ENCODE measurements at places on chromosomes 12 and 14.

DNA sequence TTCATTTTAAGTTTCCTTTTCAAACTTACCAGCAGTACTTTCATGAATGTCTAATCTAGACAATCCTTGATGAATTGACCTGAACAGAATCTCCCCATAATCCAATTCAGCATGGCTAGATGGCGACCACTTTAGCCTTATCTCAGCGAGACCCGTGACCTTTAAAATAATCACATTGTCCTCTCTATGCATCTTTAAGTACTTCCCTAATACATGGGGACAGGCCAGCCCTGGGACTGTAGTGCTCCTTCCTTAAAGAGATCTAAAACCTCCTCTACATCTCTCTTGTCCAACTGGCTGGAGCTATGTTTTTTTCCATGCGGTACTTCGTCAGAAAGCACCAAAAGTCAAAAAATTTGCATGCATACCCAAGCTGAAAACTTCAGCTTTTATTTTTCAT lies 746.0 kb downstream of the VRK1 start:
- no peak for DNase-seq

DNA sequence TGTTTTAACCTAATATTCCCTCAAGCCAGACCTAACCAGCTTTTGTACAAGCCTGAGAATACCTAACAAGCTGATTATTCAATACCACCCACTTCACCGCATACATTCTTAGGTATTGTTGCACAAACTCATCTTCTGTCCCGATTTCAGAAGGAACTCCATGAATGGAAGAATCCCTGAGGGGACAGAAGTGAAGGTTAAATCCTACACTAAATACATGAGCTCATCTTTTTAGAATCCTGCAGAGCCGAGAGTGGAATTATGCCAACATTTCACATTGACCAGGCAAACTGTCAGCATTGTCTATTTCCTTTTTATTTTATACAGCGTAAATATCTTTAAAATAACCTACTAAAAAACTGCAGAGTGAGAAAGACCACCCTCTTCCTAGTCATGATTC lies 140.7 kb upstream of the PRICKLE1 start:
- no peak for DNase-seq

DNA sequence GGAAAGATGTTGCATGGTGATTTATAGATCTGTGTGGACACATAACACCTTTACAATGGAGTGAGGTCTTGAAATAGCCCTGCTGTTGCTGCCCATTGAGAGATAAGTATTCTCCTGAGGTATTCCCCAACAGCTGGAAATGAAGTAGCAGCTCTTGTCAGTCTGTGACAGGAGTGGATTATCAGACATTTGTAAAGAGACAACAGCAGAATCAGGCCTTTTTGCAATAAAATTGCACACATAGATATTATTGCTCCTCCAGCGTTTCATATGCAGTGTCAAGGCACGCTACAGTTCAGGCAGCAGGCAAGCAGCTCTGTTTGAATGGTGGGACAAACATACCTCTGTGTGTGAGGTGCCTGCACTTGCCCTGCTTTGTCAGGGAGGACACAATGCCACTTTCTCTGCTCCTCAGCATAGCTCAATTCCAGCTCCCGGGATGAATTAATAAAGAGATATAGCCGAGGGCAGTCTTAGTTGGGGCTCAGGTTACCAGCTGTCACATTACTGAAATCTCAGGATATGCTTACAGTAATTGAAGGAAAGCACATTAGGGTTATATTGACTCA lies 49.4 kb downstream of the BICD1 start:
- no peak for DNase-seq

GRCh38 chr14:66152747-66153146 lies 333.4 kb upstream of the CCDC196 start:
- no peak for DNase-seq

- DNase-seq: peak; percentile 64
These were observed 827 bp downstream of the ALDH2 start for GRCh38 chr12:111767362-111768158.

DNA sequence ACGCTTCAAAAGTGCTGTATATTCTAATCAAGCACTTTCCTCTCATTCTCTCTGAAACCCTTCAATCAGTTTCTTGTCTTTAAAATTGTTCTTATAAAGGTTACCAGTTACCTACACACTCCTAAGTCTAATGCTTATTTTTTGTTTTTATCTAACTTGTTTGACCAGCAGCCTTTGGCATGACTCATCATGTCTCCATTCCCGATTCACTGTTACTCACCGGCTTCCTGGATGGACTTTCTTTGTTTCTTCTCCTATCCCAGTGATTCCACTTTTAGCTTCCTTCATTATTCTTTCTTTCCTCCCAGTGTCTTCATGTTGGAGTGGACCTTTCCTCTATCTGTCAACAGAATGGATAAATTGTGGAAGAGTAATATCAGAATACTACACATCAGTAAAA lies 368.6 kb upstream of the CCDC196 start:
- DNase-seq: peak; percentile 67

- DNase-seq: no peak
These were observed 61.8 kb downstream of the NOC4L start for GRCh38 chr12:132206046-132206434.

DNA sequence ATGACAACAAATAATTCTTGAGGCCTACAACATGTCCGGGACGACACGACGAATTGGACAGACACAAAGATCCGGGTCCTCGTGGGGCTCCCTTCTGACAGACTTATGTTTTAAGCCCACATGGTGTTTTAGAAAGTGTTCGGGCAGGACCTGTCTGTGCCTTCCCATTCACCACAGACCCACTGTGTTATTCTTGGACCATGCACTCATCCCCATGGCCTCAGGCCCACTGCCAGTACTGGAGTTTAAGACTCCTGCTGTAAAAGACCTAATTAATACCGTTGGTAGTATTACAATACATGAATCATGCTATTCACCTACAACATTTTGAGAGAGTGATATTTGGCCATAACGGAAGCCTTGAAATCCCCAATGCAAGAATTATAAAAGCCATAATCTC lies 20.0 kb downstream of the SLC15A4 start:
- no peak for DNase-seq

DNA sequence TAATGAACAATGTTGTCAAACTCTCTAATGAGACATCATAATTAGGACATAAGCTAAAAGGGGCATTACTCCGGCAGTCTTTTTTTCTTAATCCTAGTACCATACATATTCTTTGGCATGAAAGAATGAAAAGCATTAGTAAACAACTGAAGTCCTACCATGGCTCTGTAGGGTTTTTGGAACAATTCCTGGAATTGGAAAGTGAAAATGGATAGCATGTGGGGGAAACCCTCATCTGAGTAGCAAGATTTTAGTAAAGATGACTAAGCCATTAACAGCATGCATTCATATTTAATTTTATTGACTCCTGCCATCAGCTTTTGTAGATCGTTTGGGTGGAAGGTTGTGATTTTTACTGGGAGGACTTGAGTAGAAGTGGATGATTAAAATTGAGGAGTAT lies 216.2 kb upstream of the PDZRN4 start:
- DNase-seq: no peak

- DNase-seq: no peak
These were observed 27.1 kb downstream of the ACTN1 start for GRCh38 chr14:68951800-68952530.

DNA sequence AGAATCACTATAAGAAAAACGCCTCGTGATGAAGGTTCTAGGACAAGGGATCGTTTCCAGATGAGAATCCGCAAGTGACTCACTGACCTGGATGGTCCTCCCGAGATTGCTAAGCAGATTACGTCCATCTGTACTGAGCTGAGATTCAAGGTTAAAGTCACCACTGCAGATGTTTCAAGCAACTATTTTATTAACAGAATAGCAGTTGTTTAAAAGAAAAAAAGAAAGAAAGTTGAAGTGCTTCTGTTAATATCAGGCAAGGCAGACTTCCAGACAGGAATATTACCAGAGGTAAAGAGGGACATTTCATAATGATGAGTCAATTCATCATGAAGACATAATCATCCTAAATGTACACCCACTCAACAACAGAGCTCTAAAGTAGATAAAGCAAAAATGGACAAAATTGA lies 17.9 kb downstream of the PXN start:
- DNase-seq: no peak

GRCh38 chr14:102870994-102871831 lies 51.2 kb upstream of the AMN start:
- DNase-seq: no peak

GRCh38 chr14:72744416-72745120 lies 149.3 kb downstream of the DPF3 start:
- no peak for DNase-seq

DNA sequence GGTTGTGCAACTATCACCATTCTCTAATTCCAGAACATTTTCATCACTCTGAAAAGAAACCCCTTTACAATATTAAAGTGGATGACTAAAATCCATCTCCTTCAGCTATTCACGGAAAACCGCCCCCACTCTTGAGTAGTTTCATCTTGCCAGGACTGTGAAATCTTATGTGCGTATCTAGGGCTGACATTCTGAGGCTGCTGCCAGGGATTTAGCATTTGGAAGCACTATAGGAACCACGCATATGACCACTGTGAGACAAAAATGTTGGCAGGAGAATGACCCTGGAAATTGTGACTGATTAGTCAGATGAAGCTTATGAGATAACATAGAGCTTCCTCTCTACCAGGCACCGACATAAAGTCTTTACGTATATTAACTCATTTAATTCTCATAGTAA lies 305.2 kb upstream of the PDE3A start:
- DNase-seq: no peak

DNA sequence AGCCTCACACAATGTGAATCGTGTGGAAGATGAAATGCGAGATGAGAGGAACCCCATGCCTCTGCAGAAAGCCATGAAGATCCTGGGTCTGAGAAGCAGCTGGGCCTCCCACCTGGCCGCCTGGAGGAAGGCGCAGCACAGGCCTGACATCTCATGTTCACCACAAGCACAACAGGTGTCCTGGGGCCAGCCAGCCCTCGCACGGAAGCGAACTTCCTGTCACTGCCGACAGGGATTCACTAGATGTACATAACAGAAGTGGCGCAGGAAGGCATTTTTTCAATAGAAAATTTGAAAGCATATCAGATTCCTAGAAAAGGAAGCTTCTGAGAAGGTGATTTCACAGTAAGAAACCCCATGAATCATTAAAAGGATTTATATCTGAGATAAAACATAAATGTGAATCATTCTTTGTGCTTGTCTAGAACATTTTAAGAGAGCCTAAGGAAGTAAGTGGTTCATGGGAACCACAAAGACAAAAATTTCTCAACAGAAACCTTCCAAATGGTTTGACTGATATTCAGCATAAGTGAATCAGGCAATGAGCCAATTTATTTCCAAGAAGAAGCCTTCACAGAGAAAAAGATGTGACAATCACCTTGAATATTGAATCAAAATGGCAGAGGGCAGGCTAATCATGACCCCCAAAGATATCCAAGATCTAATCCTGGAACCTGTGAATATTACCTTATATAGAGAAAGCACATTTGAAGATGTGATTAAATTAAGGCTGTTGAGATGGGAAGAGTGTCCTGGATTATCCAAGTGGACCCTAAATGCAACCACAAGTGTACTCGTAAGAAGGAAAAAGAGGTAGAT lies 311.9 kb downstream of the DUSP6 start:
- peak; percentile 10 for DNase-seq

DNA sequence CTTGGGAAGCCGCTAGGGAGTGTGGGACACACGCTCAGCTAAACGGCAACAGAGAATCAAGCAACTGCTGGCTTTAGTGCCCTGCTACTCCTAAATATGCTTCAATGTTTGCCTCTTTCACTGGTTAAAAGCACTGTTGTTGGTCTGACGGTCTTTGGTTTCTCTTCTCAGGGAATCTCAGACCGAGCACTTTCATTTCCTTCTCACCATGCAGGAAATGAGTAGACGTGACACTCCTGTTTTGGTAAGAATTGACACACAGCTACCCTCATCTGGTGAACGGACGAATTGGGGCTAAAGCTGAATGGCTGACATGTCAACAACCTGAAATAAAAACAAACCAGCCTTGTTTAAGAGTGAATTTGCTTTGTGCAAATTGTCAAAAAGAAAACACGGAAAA lies 57.5 kb upstream of the PIWIL1 start:
- DNase-seq: no peak

- no peak for DNase-seq
These were observed 264.4 kb upstream of the OR4E1 start for GRCh38 chr14:21937996-21938395.

DNA sequence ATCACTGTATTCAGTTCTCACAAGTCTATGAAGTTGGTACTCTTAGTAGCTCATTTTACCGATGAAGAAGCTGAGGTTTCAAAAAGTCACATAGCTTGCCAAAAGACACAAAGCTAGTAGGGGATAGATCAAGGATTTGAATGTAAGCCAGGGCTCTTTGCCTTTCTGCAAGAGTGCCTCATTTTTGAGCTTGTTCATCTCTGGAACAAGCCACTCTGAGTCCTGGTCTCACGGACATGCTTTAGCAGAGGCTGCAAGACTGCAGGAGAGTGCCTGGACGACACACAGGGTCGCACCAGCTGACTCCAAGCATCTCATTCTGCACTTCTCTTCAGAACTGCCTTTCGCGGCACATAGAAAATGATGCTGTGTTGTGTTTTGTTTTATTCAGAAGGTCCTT lies 3.7 kb downstream of the NUAK1 start:
- DNase-seq: no peak

DNA sequence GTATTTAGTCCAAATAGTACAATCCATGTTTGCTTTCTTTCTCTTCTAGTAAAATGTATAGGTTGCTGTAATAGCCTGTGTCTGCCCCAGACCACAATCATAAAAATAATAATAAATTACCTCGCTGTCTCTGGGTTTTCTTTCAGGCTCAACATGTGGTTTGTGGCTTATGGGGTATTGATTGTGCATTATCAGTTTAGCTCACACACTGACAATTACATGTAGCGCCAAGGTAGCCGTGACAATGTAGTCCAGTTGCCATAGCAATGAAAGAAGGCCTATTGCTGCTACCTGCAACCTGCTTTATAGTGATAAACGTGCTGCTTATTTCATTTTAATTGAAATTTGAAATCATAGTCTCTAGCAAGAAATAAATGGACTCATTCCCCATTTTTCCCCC lies 1009.8 kb downstream of the NRXN3 start:
- DNase-seq: no peak

GRCh38 chr12:68888243-68888642 lies 44.7 kb downstream of the CPM start:
- DNase-seq: no peak

- DNase-seq: no peak
These were observed 724.6 kb upstream of the TMEM132C start for GRCh38 chr12:127542391-127542790.

DNA sequence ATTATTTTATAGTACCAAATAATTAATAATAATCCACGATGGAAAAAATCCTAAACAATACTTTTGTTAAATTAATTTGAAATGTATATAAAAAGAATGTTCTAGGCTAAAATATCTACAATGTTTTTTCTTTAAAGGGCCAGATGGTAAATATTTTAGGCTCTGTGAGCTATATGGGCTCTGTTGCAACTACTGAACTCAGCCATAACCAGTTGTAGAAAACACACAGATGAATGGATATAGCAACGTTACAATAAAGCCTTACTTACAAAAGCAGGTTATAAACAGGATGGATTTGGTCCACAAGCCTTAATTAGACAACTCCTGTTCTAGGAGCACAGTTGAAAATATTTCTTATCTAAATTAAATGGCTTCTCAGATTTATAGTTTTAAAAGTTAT lies 245.2 kb downstream of the KCNC2 start:
- no peak for DNase-seq
